ENCODE measurements at places on chromosomes 12 and 14.

DNA sequence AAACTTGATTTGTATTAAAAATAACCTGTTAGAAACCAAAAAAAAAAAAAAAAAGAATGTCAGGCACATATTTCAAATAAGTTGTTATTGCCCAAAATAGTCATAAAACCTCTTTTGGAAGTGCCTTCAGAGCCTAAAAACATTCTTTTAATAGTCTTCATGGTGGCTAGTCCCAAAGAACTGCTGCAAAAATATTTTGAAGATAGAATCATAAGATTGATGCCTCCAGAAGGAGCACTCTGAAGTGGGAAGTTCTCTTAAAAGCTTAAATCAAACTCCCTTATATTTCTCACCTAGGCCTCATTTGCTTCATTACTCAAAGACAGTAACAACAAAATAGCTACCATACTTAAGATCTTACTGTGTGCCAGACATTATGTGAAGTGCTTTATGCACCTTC is 27.2 kb upstream of the NT5DC3 start:
- DNase-seq: no peak

- no peak for DNase-seq
These were observed 12.8 kb upstream of the NXPH4 start for GRCh38 chr12:57203791-57204190.

GRCh38 chr12:44397631-44398030 is 478.5 kb downstream of the NELL2 start:
- DNase-seq: no peak

DNA sequence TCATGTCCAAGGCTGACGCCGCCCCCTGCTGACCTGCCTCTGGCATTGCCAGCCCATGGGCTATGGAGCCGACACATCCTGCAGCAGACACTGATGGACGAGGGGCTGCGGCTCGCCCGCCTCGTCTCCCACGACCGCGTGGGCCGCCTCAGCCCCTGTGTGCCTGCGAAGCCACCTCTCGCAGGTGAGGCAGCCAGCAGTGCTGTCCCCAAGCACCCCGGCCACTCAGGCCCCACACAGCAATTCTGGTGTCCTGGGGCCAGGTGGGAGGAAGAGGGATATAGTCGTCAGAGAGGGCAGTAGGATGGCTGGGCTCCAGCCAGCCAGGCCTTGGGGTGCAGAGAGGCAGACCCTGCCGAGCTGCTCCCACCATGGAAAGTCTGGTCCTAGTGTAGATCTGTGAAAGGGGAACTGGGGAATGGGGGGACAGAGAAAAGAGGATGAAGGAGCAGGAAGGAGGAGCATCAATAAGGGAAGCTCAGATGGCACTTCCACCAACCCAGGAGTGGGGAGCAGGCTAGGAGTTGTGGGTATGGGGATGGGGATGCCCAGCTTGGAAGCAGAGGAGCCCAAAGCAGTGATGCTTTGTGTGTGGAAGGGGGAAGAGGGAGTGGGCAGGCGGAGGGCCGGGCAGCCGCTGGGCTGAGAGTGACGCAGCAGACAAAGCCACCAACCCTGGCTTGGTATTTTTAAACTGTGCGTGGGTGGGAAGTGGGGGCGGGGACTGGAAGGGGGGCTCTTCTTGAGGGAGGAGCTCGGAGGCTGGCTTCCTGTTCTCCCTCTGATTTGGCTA is 4.7 kb downstream of the NAB2 start:
- DNase-seq: peak; percentile 57

- DNase-seq: no peak
These were observed 18.1 kb upstream of the WDR89 start for GRCh38 chr14:63659726-63660125.

DNA sequence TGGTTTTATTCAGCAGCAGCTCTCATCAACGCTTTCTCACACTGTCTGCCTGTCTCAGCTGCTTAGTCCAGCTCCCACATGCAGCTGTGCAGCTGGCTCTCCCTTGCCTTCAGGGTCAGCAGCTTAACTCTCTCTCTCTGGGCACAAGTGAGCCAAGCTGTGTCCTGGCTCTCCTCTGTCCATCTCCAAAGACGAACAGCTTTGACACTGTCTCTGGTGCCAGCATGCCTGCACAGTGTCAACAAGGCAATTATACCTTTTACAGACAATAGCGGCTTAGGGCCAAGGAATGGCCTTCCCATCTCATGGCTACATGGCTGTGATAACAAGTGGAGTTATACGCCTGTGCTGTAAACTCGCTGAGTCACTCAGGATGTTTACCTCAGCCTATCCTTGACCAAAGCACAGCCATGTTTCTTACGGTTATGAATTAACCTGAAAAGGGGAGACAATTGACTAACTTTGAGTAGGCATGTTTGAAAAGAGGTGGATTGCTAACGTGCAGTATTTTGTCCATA is 38.4 kb upstream of the MANSC4 start:
- DNase-seq: no peak

DNA sequence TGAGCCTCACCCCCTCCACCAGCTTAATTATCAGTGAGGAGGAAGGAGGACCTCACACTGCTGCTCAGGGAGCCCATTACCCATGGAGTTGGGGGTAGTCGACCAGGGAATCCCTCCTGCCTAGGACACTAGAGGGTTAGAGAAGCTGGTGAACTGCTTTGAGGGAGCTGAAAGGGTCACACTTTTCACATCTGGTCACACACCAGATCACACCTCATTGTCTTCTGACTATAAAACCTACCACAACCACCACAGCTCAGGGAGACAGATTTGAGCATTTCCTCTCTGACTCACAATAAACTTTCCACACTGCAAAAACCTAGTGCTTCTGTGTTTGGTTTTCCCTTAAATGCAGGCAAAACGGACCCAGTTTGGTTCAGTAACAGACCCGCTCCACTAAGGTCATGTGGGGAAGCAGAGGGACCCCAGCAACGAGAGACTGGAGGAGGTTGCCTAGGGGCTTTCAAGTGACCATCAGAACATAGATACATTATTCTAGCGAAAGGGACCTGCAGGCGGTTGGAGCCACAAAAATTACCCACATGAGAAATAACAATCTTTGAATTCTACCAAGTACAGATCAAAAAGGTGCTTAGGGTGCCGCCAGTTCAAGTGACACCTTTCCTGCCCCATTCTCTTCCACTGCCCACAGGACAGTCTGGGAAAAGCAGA is 151.4 kb upstream of the AVPR1A start:
- no peak for DNase-seq

GRCh38 chr14:27267876-27268275 is 670.0 kb upstream of the NOVA1 start:
- DNase-seq: no peak

- DNase-seq: no peak
These were observed 48.4 kb downstream of the ETV6 start for GRCh38 chr12:11697670-11698387.

DNA sequence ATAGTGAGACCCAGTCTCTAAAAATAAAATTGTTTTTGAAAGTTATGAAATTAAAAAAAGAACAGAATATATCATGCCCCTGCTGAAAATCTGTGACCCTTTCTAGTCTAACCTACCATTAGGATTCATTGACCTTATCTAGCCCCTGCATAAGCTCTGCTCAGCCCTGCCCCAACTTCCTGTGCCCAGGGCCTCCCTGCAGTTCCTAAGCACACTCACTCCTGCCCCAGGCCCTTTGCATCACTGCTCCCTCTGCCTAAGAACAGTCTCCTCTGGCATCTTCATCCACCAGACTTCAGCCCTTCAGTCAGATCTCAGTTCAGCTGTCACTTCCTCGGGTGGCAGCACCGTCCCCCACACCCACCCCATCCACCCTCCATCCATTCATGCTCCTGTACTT is 55.4 kb downstream of the SCARB1 start:
- no peak for DNase-seq

DNA sequence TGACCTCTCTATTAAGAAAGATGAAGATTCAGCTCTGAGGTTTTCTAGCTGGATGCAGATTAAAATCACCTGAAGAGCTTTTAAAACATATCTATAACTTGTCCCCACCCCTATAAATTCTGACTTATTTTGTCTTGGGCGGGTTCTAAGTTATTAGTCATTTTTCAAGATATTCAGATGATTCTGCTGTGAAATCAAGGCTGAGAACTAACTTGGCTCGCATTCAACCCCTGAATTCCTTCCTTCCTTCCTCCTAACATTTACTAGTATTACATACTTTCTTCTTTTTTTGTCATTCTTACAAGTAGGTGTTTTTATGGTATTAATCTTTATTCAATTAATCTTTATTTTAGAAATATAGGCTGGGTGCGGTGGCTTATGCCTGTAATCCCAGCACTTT is 55.4 kb downstream of the SSPN start:
- no peak for DNase-seq

- DNase-seq: no peak
These were observed 12.2 kb upstream of the NR2C1 start for GRCh38 chr12:95085612-95086011.

GRCh38 chr12:103517161-103517560 is 21.4 kb upstream of the C12orf42 start:
- DNase-seq: no peak

- DNase-seq: no peak
These were observed 17.4 kb downstream of the LGALS3 start for GRCh38 chr14:55146425-55146824.

GRCh38 chr12:7479771-7480170 is 23.8 kb downstream of the CD163 start:
- no peak for DNase-seq

DNA sequence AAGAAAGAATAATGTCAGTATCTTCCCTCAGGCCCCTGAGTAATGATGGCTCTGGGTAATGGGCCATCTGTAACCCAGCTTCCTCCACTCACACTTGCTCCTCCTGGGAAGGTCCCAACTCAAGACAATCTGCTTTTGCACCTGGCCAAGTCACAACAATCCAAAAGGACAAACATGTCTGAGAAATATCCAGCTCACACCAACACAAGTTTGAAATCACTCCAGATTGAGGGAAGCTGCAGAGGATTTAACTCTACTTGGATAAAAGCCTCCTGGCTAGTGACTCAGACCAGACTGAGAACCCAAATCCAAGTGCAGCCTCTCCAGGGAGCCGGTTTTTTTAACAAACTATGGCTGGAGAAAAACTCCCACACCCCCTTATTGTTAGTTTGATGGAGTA is 34.2 kb downstream of the RTRAF start:
- no peak for DNase-seq

Data from CD4-positive, alpha-beta T cell treated with Interleukin-2 at 100 ng/mL for 4 hours (primary cell).